ENCODE measurements at places on chromosomes 6 and 20.

- DNase-seq = no peak
Observed at GRCh38 chr6:1832844-1833787, 223.4 kb downstream of the FOXC1 start.

- no peak for DNase-seq
Observed at GRCh38 chr6:97438011-97438671, 155.1 kb upstream of the MMS22L start.

GRCh38 chr20:37529214-37529967 lies 1.7 kb upstream of the BLCAP start:
- no peak for DNase-seq

DNA sequence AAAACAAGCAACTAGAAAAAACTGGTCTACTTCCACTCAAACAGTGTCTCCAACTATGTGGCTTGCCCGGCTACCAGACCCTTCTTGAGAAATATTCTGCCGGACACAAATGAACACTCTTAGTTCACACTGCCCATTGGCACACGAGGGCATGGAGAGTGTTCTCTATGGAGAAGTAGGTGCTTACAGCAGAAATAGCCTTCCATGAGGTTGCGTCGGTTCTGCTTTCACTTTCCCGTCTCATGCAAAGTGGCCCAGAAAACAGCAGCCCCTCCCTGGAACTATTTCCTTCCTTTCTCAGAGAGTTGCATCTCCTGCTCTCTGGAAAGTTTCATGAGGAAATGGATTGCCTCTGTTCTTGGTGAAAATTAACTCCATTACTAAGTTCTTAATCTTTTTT lies 9.5 kb upstream of the HLA-DOA start:
- peak; percentile 63 for DNase-seq

DNA sequence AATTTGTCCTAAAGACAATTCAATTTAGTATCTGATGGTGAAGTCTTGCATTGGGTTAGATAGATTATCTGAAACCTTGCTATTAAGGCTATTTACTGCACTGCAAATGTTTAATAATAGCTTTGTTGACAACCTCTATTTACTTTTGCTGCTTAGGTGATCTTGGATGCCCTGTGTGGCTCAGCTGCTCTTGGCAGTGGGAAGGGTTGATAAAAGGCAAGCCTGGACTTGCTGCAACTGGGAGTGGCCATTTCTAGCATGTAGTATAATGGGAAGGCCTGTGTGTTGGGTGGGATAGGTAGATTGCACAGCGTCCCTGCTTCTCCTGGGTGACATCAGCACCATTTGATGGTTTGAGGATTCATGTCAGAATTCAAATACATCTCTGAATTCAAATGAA lies 49.1 kb downstream of the ARMC2 start:
- DNase-seq = no peak

DNA sequence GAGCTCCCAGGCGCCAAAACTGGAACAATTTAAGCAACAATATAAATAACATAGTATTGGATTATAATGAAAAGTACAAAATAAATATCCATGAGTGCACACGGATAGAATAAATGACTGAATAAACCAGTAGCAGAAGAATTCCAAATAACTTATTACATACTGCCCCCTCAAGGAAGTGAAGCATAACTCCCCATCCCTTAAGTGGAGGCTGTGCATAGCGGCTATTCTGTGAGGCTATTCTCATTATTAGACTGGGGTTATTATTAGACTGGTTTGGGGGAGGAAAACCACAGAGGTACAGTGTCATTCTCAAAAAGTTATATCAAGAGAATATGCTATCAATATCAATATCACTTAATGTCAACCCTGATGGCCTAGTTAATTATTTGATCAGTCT lies 94.4 kb upstream of the SIRPA start:
- DNase-seq = no peak

GRCh38 chr20:4819901-4820300 lies 98.2 kb downstream of the PRND start:
- DNase-seq = no peak

DNA sequence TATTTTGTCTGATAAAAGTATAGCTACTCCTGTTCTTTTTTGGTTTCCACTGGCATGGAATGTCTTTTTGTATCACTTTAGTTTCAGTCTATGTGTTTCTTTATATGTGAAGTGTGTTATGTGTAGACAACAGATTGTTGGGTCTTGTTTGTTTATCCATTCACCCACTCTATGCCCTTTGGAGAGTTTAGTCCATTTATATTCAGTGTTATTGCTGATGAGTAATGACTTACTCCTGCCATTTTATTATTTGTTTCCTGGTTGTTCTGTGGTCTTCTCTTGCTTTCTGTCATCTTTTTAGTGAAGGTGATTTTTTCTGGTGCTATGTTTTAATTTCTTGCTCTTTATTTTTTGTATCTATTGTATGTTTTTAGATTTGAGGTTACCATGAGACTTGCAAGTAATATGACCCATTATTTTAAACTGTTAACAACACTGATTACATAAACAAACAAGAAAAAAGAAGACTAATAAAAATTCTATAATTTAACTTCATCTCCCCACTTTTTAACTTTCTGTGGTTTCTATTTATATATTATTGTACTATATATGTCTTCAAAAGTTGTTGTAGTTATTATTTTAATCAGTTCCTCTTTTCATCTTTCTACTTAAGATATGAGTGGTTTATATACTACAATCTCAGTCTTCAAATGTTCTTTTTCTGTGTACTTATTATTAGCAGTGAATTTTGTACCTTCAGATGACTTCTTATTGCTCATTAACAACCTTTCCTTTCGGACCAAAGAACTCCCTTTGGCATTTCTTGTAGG lies 323.4 kb downstream of the BTBD9 start:
- no peak for DNase-seq

DNA sequence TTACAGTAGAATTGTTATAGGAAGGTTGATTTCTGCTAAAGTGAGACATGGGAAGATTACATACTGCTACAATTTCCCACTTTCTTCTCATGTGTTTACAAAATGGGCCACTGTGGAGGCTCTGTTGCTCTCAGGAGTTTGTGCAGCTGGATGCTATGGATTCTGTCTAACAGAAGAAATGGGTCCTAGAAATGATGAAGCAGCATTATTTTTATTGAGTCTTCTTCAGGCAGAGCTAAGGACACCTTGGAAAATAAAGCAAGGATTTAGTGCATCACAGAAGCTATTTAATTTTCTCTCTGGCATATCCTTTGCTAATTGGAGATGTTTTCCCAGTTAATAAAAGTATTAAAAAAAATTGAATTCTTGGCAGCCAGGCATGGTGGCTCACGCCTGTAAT lies 29.2 kb downstream of the CCDC170 start:
- DNase-seq = no peak

DNA sequence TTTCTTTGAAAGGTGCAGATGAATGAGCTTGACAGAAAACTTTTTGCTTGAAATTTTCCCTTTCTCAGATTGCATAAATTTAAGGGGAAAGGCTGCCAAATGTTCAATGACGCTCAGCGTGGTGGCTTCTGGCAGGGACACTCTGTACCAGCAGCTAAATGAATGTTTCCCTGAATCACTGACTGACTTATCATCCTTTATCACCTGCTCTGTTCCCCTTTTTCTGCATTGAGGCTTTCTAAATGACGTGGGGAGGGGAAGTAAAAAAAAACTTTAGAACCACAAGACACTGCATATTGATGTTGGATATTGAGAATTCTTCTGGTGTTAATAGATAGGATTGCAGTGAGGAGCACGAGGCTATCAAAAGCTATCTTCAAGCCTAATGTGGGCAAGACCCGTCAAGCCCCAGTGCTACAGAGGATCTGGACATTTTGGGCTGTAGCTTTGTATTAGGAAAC lies 46.9 kb upstream of the ENPP5 start:
- DNase-seq = no peak

DNA sequence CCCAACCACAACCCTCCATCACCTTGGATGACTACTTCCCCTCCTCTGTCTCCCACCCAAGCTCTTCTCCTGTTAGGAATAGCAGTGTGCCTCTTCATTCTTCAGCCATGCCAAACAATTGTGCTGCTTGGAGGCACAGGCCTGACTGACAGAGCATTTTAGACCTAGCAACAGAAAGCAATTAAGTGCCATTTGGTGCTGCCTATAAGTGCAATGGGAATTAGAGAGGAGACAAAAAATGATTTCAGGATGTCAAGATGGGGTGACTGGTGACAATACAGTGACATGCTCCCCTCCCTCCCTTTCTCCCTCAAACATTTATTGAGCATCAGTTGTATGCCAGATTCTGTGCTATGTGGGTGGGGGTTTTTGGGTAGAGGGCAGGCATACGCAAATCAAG lies 322.6 kb upstream of the MOCS1 start:
- no peak for DNase-seq

- DNase-seq = no peak
Observed at GRCh38 chr6:90184334-90185298, 112.0 kb downstream of the BACH2 start.

DNA sequence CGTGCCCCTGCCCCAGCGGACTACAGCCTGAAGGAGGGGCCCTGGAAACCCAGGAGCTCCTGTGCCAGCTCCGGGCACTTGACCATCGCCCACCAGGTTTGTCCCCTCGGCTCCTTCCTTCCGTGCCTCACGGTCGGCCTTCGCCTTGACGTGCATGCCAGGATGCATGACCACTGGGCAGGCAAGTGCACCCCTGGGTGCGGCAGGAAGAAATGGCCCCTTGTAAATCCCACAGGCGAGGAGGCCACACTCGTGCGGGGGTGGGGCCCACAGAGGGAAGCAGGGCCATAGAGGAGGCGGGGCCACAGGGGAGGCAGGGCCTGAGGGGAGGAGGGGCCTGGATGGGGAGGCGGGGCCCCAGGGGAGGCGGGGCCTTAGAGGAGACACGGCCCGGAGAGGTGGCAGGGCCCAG lies 81.7 kb downstream of the YTHDF1 start:
- no peak for DNase-seq

GRCh38 chr6:168784426-168784825 lies 343.4 kb downstream of the SMOC2 start:
- no peak for DNase-seq

DNA sequence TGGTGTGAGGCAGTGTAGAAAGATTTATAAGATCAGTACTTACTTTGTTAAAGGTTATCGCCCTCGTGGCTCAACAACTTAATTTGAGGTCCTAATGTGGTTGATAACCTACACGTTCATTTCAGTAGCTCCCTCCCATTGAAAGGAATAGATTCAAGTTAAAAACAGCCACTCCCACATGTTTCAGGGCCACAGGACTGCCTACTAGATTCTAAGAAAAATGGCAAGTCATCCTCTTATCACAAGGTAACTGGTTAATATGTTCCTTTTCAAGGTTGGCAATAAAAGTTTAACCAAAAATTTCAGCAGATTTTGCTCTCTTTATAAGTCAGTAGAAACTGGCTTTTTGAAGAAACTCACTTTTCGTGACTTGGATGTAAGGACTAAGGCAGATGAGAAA lies 17.1 kb downstream of the GSTA2 start:
- DNase-seq = no peak

- DNase-seq = no peak
Observed at GRCh38 chr20:56483970-56484369, 15.5 kb downstream of the RTF2 start.

- no peak for DNase-seq
Observed at GRCh38 chr6:40188931-40189330, 254.7 kb upstream of the MOCS1 start.

GRCh38 chr20:50415021-50415515 lies 95.1 kb upstream of the PTPN1 start:
- no peak for DNase-seq

DNA sequence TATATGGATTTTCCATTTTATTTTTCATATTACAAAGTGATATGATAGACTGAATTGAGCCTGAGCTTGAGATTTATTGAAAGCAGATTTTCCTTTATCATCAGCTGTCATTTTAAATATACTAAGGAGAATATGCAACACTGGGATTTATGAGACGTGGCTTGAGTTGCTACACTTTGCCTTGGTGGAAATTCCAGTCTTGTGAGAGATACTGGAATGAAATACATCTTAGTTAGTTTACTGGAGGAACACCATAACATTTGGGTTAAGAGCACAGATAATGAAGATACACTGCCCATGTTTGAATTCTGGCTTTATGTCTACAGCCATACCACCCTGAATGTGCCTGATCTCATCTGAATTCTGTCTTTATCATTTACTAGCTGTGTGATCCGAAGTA lies 86.5 kb upstream of the IFNGR1 start:
- no peak for DNase-seq

GRCh38 chr6:114762145-114762544 lies 419.3 kb upstream of the HS3ST5 start:
- DNase-seq = no peak

- no peak for DNase-seq
Observed at GRCh38 chr6:143328876-143329275, 121.6 kb downstream of the ADAT2 start.

- no peak for DNase-seq
Observed at GRCh38 chr6:138334000-138334399, 43.7 kb upstream of the SMIM28 start.

DNA sequence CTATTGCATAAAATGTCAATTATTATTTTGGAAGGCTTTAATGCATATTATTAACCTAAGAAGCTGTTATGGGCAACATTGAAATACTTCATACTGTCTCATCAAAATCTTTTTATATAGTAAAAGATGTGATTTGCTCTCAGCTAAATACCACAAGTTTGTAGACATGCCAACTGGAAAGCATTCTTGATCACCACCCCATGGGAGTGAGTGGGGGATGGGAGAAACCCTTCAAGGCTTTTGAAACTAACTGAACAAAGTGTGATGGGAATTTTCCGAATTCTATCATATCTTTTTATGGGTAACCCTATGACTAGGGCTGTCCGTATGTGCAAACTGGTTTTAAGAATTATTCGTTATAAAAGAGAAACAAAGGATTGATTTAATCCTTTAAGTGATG lies 377.3 kb upstream of the JAG1 start:
- DNase-seq = no peak

DNA sequence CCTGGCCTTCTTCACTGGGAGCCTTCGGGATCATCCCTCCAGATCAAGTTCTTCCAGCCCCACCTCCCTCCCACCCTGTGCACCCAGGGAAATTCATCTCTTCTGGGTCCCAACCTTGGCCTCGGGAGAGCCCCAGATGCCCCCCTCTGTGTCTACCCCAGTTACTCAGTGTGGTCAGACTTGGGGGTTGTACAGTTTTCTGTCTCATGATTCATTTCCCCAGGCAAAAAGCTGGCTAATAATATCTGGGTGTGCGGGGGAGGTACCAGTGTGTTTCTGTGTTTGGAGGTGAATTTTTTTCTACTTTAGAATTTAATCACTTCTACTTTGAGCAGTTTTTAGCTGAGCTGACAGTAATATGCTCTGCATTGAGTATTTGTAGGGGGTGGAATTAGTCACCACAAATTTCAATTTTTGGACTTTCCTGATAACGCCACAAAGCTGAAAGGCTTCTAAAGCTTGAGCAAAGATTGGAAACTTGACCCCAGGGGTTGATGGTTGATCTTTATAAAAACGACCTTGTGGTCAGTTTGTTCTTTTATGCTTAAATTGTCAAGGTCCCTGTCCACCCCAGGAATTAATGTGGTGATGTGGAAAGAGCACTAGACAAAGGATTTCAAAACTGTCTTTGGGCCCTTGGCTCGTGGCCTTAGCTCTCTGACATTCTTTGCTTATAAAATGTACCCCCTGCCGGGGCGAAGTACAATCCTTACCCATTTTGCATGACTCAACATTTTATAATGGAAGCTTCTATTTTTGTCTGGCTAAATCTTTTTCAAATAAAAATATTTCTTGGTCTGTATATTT lies 284.7 kb upstream of the TAB2 start:
- no peak for DNase-seq

- DNase-seq = no peak
Observed at GRCh38 chr6:89116702-89117101, 1.2 kb downstream of the SRSF12 start.
